AG09309 (cell line): ENCODE measurements at places on chromosomes 3 and 15.
A peak's percentile ranks its signal among the peaks of the same experiment; 100 is the strongest.

DNA sequence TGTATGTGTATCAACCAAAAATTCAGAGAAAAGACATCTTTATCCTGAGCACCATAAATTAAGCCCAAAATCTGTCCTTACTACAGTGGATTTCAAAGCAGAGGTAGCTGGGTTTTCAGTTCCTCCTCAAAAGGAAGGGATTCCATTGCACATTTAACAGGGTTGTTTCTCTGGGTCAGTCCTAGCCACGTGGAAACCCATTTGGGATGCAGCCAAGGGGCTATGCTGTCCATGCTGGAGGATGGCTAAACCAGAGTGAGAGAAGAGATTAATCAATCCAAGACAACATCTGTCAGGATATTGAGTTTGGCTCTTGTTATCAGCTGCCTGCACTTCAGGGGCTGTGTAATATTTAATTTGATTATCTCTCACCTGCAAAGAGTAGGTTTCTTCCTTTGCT, 28.1 kb downstream of the LSAMP start:
- no peak for DNase-seq

DNA sequence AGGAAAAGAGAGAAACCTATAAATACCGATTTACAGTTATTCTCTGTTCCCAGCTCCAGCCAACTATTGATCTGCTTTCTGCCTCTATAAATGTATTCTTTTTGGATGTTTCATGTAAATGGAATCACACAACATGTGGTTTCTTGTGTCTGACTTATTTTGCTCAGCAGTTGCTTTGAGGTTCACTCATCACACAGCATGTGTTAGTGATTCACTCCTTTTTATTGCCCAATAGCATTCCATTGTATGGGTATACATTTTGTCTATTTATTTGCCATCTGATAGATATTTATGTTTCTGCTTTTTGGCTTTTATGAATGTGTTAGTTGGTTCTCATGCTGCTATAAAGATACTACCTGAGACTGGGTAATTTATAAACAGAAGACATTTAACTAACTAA, 23.6 kb downstream of the CCR1 start:
- DNase-seq: peak; percentile 23

DNA sequence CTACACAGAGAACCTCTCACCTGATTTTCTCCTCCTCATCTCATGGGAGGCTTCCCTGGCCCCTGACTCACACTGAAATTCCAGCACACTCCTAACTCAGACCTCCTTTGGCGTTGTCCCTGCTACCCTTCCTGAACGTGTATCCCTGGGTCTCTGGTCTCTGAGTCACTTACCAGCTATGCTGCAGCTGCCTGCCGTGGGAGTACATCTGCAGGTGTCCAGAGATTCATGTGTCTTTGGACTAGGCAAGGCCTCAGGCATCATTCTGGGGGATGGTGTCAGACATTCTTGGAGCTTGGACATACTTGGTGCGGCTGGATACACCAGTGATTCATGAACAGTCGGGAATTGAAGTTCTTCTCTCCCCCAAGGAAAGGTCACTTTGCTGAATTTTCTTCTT, 148.8 kb upstream of the TRIM42 start:
- peak; percentile 11 for DNase-seq

GRCh38 chr15:77985931-77986480, 91.5 kb downstream of the TBC1D2B start:
- DNase-seq: no peak

DNA sequence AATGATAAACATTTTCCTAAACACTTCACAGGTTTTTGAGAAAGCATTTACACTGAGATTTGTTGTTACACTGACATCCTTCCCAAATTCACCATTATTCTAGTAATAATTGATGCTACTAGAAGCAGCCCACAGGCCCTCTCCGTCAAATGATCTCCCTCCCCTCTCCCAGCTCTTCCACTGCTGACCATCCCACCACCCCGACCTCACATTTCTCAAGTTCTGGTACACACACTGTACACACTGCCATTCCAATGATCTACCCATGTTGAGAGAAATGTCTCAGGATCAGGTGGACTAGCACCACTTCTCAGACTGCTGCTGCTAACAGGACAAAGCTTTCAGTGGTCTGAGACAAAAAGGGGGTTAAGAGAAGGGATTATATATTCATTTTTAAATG, 3.5 kb downstream of the TBC1D5 start:
- DNase-seq: no peak

- no peak for DNase-seq
Observed at GRCh38 chr3:193815246-193816027, 222.4 kb downstream of the OPA1 start.

GRCh38 chr15:80275961-80276360, 23.9 kb upstream of the CTXND1 start:
- DNase-seq: peak; percentile 7

DNA sequence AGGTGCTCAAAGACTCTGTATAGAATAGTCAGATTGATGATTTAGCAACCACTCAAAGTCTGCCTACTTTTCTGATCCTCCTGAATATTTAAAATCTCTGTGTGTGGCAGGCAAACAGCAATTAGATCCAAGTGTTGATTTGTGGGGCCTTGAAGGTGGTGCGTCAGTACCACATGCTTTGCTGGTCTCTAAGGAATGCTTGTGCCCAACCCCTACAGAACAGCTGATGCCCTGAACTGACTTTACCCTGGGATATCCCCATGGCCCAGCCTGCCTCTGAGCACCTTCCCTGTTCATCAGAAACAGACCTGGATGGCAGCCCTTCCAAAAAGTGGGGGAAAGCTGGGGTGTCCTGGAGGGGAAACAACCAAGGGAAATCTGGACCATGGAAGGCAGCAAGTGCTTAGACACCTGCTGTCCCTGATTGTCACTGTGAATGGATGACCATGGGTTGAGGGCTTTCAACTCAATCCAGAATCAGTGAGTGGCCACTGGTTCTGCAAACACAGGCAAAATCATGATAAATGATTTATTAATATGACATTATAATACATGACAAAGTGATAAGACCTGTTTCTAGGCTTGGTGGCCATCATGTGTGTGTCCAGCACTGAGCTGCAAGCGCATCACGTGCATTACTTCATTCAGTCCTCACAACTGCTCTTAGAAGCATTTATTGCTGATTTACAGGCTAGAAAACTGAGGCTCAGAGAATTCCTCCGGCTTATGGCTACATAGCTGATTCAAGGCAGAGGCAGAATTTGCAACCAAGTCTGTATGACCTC, 76.1 kb upstream of the TPM1 start:
- no peak for DNase-seq
